Peyer's patch (tissue), 4 donors: ENCODE measurements at places on chromosomes 5 and 9. TPM values are rescaled to one million over a fixed set of nuclear protein-coding genes. Genes with fewer than 3 reads are reported as not detected.

GRCh38 chr9:36637491-36638270 lies 65.0 kb downstream of the MELK start:
- DNase-seq, result no peak

GRCh38 chr9:88745276-88746001 lies 210.5 kb downstream of the NXNL2 start:
- no peak for DNase-seq

The POC5 gene
- 5.1 TPM for total RNA-seq

The ZNF346 gene
- total RNA-seq, result 27.3 TPM

The MED10 gene
- total RNA-seq, result 21.9 TPM

The DIRAS2 gene
- total RNA-seq, result 1.1 TPM

The TMEM171 gene
- 5.8 TPM for total RNA-seq
